ENCODE measurements at places on chromosomes 5 and 9.

DNA sequence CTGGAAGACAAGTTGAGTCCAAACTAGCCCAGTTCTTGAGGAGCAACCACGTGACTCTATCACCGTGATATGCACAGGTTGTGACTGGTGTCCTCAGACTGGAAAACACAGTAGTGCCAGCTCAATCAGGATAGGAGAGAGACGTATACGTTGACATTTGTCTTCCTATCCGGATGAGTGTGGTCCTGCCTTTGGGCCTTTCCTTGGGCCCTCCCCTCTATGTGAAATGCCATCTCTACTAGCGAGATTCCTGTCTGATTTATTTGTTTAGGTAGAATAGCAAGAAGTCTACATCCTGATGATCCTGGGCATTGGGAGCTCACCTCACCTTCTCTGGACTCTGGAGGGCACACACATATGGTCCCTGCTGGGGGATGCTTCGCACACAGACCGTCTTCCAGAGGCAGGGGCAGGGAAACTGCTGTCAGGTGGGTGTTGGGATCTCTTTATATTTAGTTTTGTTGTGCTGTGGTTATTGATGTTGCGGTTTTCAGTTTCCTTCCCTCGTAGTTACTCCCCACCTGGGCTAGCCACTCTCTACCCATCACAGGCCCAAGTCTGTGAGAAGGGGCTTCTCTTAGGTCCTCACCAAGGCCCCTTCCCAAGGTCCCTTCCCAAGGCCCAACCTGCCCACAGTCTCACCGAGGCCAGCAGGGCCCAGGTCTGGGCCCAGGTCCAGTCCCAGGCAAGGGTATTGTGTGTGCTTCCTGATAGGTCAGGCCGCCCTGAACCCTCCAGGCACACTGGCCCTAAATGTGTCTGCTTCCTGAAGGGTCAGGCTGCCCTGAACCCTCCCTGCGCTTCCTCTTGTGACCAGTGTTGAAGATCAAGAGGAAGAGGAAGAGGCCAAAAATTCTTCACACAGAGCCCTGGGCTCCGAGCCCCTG, 19.0 kb upstream of the SPINK4 start:
- DNase-seq = no peak

DNA sequence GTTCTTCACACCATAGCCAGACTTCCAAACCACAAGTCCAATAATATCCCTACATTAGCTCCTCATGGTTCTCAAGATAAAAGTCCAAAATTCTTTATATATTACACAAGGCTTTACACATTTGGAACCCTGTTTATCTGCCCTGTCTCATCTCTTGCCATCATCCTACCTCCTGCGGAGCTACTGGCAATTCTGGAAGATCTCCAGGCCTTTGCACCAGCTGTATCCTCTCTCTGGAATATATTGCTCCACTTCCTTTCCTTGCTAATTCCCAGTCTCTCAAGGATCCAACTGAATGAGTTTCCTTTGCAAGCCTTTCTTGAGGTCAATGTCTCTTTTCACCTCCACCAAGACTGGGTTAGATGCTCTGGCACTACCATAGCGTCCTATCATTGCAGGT, 41.3 kb upstream of the MIER3 start:
- no peak for DNase-seq

DNA sequence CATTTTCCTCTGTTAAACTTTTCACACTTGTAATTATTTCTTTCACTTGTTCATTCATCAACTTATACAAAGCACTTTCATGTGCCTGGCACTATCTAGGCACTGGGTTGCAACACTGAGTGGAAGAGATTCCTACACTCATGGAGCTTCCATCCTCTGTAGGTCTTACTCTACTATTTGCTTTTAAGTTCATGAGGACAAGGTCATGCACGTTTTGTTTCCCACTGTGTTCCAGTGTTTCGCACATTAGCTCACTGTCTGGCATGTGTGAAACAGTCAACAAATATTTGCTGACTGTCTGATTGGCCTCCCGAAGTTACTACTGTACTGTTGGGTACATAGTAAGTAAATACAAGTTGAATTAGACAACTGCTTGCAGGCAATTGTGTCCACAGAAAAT, 87.9 kb upstream of the IFNK start:
- no peak for DNase-seq

GRCh38 chr5:173020643-173021042, 35.5 kb upstream of the CREBRF start:
- DNase-seq = peak; percentile 61

GRCh38 chr9:109117856-109118807, 1.6 kb downstream of the TMEM245 start:
- no peak for DNase-seq

- no peak for DNase-seq
These were observed 376.6 kb upstream of the TUSC1 start for GRCh38 chr9:26054600-26055520.

- no peak for DNase-seq
These were observed 297.0 kb upstream of the TAS2R1 start for GRCh38 chr5:9927106-9927505.

DNA sequence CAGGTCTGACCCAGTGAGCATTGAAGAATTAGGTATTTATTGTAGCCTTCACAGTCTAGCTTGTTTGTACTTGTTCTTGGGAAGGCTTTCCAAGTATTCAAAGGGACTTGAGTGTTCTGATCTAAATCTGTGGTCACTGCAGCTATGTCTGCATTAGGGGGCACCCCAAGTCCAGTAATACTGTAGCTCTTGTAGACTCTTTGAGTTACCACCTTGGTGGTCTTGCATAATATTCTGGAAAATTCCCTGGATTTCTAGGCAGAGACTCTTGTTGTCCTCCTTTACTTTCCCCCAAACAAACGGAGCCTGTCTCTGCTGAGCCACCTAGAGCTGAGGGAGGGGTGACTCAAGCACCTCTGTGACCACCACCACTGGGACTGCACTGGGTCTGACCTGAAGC, 149.5 kb upstream of the DHFR start:
- DNase-seq = no peak

- no peak for DNase-seq
These were observed 59.5 kb downstream of the TMEM174 start for GRCh38 chr5:73232266-73233041.

Measured in G401 (cell line).